Activated CD4-positive, alpha-beta T cell treated with anti-CD3 and anti-CD28 coated beads, Interleukin-2, amount 50 U/mL, for 24 hours (primary cell): ENCODE measurements at places on chromosomes 1 and 21.
A peak's percentile ranks its signal among the peaks of the same experiment; 100 is the strongest.

- no peak for DNase-seq
Observed at GRCh38 chr1:106536741-106537140, 519.7 kb upstream of the PRMT6 start.

- DNase-seq, result no peak
Observed at GRCh38 chr1:63642901-63643300, 49.7 kb downstream of the PGM1 start.

DNA sequence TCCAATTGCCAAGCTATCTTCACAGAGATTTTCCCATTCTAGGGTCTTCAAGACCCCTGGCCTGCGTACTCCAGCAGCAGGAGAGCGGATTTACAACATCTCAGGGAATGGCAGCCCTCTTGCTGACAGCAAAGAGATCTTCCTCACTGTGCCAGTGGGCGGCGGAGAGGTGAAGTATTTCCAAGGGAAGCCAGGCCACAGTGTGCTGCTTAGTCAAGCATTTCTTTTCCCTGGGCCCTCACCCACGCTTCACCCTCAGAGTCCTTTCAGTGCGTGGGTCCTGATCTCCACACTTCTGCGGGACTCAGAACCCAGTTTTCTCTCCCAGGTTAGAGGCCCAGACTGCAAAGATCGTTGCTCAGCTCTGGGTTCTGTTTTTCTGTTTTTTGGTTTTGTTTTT lies 13.1 kb downstream of the CDCA8 start:
- DNase-seq, result no peak

- no peak for DNase-seq
Observed at GRCh38 chr21:41851090-41851790, 27.9 kb downstream of the PRDM15 start.

- no peak for DNase-seq
Observed at GRCh38 chr21:34509151-34509550, 2.9 kb downstream of the KCNE1 start.

DNA sequence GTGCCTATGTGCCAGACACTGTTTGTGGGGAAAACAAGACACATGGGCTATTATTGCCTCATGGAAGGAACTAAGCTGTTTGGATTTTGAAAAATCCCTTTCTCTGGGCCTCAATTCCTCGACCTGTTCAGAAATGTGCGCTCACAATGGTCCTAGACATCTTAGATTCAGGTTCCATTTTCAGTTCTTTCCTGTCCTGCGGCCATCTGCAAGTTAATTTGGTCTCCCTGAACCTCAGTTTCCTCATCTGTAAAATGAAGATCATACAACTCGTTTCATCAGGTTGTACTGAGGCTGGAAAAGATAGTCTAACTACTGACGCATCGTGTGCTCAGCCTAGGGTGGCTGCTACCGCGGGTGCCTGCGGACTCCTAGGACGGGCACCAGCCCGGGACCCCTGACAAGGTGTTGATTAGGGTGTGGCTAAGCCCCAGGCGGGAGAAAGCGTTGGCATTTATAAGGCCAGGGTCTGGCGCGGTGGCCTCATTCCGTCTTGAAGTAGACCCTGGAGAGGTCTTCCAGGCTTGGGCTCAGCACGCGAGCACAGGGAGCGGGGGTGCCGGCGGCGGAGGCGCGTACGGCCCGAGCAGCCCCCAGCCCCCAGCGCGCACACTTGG lies 493 bp upstream of the ELOA start:
- DNase-seq, result peak; percentile 7

DNA sequence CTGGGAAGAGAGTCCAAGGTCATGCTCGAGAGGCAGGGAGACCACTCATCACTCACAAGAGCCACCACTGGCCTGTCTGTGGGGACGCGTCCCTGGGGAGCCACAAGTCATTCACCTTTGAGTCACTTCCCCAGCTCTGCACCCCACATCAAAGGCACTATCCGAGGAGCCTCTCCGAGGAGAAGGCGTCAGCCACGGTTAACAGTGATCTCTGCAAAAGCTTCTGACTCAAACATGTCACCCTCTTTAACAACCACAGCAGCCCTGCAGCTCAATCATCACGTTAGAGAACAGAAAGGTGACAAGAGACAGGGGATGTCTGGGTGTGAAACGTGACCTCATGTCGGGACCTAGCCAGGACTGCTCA lies 9.0 kb downstream of the LRRC47 start:
- no peak for DNase-seq

DNA sequence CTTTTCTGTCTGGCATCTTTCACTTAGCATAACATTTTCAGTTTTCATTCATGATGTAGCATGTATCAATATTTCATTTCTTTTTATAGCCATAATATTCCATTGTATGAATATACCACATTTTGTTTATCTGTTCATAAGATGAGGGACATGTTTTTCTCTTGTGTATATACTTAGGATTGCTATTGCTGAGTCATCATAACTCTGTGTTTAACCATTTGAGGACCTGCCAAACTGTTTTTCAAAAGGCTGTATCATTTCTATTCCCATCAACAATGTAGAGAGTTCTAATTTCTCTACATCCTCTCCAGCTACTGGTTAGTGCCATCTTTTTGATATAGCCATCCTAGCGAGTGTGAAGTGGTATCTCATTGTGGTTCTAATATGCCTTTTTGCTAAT lies 26.2 kb downstream of the MPZL1 start:
- DNase-seq, result no peak

- no peak for DNase-seq
Observed at GRCh38 chr1:7476861-7477547, 294.1 kb upstream of the VAMP3 start.

DNA sequence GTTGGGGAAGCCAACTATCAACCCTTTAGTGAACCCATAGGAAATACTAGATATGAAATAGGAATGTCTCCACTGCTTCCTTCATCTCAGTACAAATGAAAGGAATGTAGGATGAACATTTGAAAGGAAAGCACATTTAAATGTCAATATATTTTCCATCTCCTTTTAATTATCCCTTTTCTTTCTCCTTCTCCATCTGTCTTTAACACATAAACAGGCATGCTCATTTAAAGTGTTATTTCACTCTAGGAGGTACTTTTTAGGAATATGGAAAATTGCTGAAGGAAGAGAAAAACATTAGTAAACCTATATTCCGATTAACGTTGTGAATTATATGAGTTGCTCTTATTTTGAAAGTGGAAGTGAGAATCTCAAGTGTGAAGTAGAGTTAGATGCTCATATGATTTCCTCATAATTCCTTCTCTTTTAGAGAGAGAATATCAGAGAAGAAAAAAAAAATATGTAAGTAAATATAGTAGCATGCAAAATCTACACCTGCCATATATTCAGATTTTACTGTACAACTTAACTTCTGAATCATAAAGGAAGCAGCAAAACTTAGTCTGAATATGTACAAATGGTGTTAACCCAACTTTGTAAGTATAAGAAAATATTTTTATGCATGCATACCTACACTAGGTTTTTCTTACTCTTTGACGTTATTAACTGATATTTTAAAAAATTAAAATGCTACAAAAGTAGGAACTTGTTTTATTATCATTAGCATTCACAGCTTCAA lies 406.9 kb upstream of the B3GALT2 start:
- no peak for DNase-seq

GRCh38 chr1:178376008-178376407 lies 120.8 kb downstream of the CLEC20A start:
- no peak for DNase-seq

DNA sequence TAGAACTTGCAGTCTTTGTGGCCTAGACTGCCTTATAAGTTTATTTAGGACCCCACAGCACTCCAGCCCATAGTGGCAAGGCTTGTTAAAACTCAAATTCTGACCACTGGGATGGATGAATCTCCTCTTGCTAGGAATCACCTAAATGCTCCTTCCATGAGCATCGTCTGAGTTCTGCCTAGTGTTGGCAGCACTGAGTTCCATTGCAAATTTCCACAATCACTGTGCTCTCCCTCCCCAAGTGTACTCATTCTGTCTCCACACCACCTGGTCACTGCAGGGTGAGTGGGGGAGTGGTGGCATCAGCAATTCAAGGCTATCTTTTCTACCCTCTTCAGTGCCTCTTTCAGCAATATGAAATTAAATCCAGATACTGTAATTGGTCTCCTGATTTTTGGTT lies 46.7 kb upstream of the PTBP2 start:
- DNase-seq, result no peak

DNA sequence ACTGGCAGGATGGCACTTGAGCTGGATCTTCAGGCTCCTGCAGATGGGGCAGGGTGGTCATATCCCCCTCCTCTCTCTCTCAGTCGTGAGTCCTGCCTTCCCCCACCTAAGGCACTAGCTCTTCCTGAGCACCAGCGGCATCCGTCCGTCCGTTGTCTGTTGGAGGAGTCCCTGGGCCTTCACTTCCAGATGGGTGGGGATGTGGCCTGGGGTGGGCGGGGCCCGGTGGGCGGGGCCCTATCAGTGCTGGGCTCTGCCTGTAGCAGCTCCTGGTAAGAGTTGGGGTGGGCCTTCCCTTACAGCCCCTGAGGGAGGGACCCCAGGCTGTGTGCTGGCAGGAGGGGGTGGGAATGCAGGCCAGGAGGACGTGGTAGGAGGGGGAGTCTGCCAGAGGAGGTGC lies 10.3 kb downstream of the LDLRAD2 start:
- no peak for DNase-seq

- DNase-seq, result no peak
Observed at GRCh38 chr1:169782596-169782995, 12.1 kb downstream of the METTL18 start.

DNA sequence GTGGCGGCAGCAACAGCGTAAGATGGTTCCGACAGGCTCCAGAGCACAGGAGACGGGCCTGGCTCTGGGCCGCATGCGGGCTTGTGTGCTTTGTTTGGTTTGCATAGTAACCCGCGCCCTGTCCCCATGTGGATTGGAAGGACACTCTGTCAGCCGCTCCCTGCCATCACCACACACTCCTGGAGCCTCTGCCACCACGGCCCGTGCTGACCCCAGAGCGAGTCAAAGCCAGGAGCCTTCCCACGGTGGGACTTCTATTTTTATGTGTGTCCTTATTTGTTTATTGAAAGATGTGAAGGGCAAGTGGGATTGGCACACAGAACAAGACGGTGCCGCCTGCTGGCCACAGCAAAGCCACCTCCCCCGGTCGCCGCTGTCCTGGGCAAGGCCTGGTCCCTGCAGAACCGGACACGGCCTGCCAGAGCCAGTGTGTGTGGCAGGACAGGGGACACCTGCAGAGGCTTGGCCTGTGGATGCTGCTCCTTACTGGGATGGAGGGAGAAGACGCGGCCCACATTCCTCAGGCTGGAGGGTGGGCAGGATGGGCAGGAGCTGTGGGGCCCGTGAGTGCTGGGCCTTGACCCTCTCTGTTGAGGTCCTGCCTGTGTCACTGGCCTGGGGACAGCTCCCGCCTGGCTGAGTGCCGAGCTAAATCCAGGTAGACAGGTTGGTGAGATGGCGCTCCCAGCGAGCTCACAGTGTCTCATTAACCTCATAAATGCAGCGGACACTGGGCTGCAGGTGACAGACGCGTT lies 64.4 kb downstream of the AGPAT3 start:
- DNase-seq, result no peak

DNA sequence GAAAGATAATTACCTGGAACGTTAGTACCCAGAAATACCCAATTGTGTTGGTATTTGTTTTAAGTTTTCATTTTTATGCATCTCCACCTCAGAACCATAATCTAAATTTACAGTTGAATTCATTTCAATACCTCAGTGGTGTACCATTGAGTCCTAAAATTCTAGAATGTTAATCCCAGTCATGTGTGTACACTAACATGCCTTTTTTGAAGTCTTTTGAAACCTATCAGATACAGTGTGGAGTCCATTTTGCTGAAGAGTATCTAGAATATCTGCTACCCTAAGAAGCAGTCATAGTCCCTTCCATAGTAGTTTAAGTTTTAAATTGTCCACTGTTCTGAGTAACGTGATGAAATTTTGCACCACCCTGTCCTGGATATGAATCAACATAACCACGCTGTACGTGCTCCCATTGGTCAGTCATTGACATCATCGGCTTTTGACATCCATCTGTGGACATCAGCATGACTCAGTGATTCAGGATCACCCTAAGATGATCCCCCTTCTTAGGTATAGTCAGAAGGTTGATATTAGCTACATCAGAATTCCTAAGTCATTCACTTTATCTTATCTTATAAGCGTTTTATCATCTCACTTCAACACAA lies 7.5 kb upstream of the ASH1L start:
- no peak for DNase-seq

DNA sequence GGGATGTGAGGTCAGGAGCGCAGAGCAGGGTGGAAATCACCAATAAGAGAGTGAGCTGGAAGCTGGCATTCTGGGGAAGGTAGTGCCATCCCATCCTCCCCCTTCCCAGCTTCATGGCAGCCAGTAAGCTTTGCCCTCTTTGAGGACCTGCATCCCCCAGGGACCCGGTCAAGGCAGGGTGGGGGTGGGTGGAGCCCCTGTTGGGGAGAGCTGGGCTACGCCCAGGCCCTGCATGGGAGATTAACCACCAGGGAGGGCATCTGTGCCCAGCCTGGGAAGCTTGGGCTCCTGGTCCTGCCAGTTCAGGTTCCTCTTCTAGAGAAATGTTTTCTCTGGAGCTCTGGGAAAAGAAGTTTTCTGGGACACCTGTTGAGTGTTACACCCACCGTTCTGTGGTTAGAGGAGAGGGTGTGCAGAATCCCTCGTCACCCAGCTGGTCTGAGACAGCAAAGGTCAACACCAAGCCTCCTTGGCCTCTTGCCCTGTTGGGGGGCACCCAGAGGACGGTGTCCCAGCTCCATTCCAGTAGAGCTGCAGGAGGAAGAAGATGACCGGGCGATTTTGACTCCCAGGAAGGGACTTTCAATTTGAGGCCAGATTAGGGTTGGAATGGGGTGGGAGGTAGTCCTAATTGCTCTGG lies 30.1 kb upstream of the TENT5C start:
- DNase-seq, result no peak

DNA sequence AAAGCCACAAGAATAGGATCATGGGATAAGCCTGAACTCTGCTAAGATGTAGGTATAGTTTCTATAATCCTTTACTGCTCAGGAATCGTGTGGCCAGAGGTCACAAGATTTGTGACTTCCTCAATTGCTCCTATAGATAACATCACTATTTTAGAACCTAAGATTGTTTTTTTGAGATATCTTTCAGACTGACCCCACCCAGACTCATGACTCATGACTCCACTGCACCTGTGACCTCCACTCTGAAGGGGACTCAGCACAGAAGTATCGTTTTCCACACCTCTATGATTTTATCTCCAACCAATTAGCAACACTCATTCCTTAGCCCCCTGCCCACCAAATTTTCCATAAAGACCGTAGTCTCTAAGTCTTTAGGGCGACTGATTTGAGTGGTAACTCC lies 124.5 kb upstream of the KCNK1 start:
- DNase-seq, result no peak

GRCh38 chr1:29547300-29547699 lies 311.0 kb downstream of the PTPRU start:
- no peak for DNase-seq

GRCh38 chr1:167714098-167714438 lies 7.7 kb upstream of the MPZL1 start:
- DNase-seq, result peak; percentile 76

- DNase-seq, result no peak
Observed at GRCh38 chr1:200369706-200370105, 40.1 kb downstream of the ZNF281 start.

- no peak for DNase-seq
Observed at GRCh38 chr21:14543983-14544382, 2.1 kb downstream of the SAMSN1 start.
